NCI-H1417 treated with DMSO at 0.1 percent for 48 hours (cell line): ENCODE measurements at places on chromosomes 1 and 21.

- DNase-seq, result no peak
These were observed 45.7 kb downstream of the FYB2 start for GRCh38 chr1:56773341-56774066.

- no peak for DNase-seq
These were observed 232.6 kb downstream of the PCP4 start for GRCh38 chr21:40099809-40100208.

- DNase-seq, result no peak
These were observed 80.7 kb upstream of the TNR start for GRCh38 chr1:175824079-175824478.

DNA sequence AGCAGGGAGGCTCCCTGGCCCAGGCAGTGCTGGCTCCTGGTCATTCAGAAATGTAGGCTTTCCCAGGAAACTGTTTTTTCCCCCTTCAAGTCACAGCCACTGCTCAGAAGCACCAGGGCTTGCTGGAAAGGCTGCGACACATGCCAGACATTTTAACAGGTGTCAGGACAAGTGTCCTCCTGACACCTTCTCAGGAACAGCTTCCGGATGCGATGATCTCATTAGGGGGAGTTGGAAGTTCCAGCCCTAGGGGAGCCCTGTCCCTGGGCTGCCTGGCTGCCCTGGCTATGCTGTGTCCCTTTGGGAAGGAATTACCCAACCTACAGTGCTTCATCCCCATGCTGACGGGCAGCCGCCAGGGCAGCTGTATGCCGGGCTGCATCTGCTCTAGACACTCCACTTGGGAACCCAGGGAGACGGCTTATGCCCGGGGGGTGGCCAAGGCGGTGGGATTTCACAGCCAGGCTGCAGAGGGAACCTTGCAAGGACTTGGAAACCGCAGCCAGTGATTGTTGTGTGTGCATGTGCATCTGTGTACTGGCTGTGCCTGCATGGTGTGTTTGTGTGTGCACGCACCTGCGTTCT, 41.8 kb downstream of the AJAP1 start:
- DNase-seq, result no peak

DNA sequence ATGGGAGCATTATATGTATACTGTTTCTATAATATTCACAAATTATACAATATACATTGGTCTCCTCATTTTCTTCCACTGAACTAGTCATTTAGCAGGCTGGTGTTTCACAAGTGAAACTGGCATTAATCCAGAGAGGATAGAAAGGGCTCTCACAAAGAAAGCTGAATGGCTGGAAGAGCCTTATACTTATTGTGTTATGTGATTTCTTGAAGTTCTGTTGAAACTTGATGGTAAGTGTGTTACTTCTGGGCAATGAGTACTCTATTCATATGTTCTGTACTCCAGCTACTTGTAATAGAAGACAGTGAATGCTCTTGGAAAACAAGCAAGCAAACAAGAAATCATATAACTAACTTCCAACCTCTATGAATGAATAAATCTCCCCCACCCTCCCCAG, 14.9 kb downstream of the STX12 start:
- no peak for DNase-seq

DNA sequence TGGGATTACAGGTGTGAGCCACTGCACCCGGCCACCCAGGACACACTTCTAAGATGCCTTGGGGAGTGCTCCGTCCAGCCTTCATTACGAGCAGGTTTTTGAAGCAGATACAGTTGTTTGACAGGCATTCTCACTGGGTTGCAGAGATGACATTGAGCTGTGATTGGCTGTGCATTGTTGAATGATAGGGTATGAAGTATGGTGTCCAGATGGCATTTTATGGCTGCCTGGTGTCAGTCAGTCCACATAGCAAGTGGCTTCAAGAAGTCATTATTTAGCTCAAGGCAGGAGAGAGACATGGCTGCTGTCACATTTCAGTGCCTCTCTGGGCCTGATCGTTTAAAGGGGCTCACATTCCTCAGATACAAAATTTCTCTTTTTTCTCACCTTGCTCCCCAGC, 14.8 kb upstream of the PADI2 start:
- DNase-seq, result no peak

DNA sequence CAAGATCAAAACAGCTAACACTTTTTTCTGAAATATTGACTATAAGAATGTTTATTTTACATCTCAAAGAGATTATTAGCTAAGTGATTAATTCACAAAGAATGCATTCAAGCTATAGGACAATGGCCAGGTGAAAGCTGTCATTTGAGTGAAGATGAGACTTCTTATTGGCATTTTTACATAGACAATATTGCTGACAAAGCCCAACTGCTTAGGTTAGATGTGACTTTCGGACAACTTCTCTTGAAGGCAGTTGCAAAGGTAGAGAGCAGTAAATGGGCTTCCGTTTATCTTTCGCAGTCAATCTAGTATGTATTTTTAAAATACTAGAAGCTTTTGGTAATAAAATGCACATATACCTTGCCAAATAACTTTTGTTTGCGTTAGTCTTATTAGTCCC, 1041.3 kb downstream of the AMY1C start:
- DNase-seq, result no peak

DNA sequence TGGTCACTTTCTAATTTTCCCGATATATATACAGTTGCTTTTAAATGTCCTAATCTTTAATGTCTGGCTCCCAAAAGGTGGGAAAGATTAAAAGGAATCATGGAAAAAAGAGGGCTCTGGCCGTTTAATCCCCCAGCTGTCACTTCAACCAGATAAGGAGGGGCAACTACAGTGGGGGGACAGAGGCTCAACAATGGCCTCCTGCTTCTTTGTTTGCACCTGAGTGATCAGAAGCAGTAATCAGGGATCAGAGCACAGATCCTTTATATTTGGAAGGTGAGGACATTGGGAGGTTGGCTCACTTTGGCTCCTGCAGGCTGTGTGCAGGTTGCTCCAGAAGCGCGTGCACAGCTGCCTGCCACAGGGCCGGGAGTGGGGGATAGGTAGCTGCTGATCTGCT, 212.8 kb downstream of the FMN2 start:
- no peak for DNase-seq
